ENCODE measurements at places on chromosomes 3 and 15. TPM values are rescaled to one million over a fixed set of nuclear protein-coding genes. Genes with fewer than 3 reads are reported as not detected.

Gene FEZF2
- polyA plus RNA-seq: not detected

Gene AMT
- 35.0 TPM for polyA plus RNA-seq

Gene KBTBD12
- 0.05 TPM for polyA plus RNA-seq

Gene SCAMP5
- polyA plus RNA-seq: 3.8 TPM

Gene UNC13C
- polyA plus RNA-seq: not detected

Gene SEMA3G
- 7.8 TPM for polyA plus RNA-seq

Gene MASP1
- polyA plus RNA-seq: 0.10 TPM

Gene MAP2K1
- polyA plus RNA-seq: 20.2 TPM

Gene FGD5
- 6.0 TPM for polyA plus RNA-seq

Gene DNASE1L3
- 102 TPM for polyA plus RNA-seq

Gene LNP1
- 0.96 TPM for polyA plus RNA-seq

Gene GPR160
- polyA plus RNA-seq: 21.9 TPM

Gene CHRD
- 7.0 TPM for polyA plus RNA-seq

Gene ERC2
- polyA plus RNA-seq: 0.04 TPM

Gene AADACL2
- polyA plus RNA-seq: not detected

Gene GPR87
- not detected for polyA plus RNA-seq

Gene MESP1
- 1.2 TPM for polyA plus RNA-seq

Gene EFCAB12
- 0.99 TPM for polyA plus RNA-seq

Gene OR5K2
- not detected for polyA plus RNA-seq

Gene SV2B
- 1.2 TPM for polyA plus RNA-seq

Gene MAP1A
- 0.15 TPM for polyA plus RNA-seq

Gene TM6SF1
- 5.5 TPM for polyA plus RNA-seq

Gene SLC28A1
- 0.10 TPM for polyA plus RNA-seq

Gene ANKRD34C
- not detected for polyA plus RNA-seq

Gene ADGRG7
- polyA plus RNA-seq: not detected

Gene TUSC7
- polyA plus RNA-seq: not detected

Gene GJD2
- not detected for polyA plus RNA-seq

Gene PLA2G4D
- not detected for polyA plus RNA-seq

Gene LAMB2
- 97.7 TPM for polyA plus RNA-seq

Gene CYP11A1
- polyA plus RNA-seq: 1.7 TPM

Gene CRTC3
- 7.7 TPM for polyA plus RNA-seq

Gene ATP13A5
- polyA plus RNA-seq: 0.13 TPM

Gene GOLGA6L4
- 3.5 TPM for polyA plus RNA-seq

Gene MRPS25
- polyA plus RNA-seq: 85.1 TPM

Gene GUCA1C
- polyA plus RNA-seq: not detected

Gene CDCP1
- 0.15 TPM for polyA plus RNA-seq

Gene PCOLCE2
- 8.9 TPM for polyA plus RNA-seq

Gene PAQR9
- not detected for polyA plus RNA-seq

Gene GOLGA8J
- polyA plus RNA-seq: not detected

Gene ATG7
- polyA plus RNA-seq: 13.4 TPM

Gene TBC1D2B
- polyA plus RNA-seq: 10.0 TPM

Gene DLEC1
- polyA plus RNA-seq: 0.42 TPM

Measured in spleen (tissue), 13 donors.